ENCODE measurements at places on chromosomes 7 and 10. TPM values are rescaled to one million over a fixed set of nuclear protein-coding genes. Genes with fewer than 3 reads are reported as not detected.

TAS2R3 gene
- 1.4 TPM for total RNA-seq

NPC1L1 gene
- not detected for total RNA-seq

HTR7 gene
- total RNA-seq = 32.0 TPM

AGAP3 gene
- total RNA-seq = 106 TPM

SFRP5 gene
- not detected for total RNA-seq

ASIC3 gene
- not detected for total RNA-seq

AQP1 gene
- 5.3 TPM for total RNA-seq

PRPS1L1 gene
- not detected for total RNA-seq

PMPCB gene
- 48.8 TPM for total RNA-seq

GPRIN2 gene
- total RNA-seq = 0.85 TPM

PSD gene
- 0.43 TPM for total RNA-seq

TYSND1 gene
- total RNA-seq = 67.4 TPM

H2BK1 gene
- not detected for total RNA-seq

TMEM225B gene
- 2.2 TPM for total RNA-seq

NAT16 gene
- not detected for total RNA-seq

All from tracheal epithelial cell (primary cell).